ENCODE measurements at places on chromosomes 3 and 15. TPM values are rescaled to one million over a fixed set of nuclear protein-coding genes. Genes with fewer than 3 reads are reported as not detected.

Gene RBMS3
- total RNA-seq = 6.8 TPM

Gene SST
- total RNA-seq = not detected

Gene IMPG2
- 0.14 TPM for total RNA-seq

Gene TMEM212
- not detected for total RNA-seq

Gene SLC24A1
- 8.0 TPM for total RNA-seq

Gene ACKR2
- total RNA-seq = 1.6 TPM

Gene KCNMB2
- total RNA-seq = not detected

Gene CAV3
- total RNA-seq = not detected

Gene GOLIM4
- total RNA-seq = 21.9 TPM

Gene PEX11A
- 8.9 TPM for total RNA-seq

Gene SRGAP3
- 11.3 TPM for total RNA-seq

Gene TGM4
- total RNA-seq = 0.34 TPM

Gene IREB2
- total RNA-seq = 17.8 TPM

Gene CCDC39
- total RNA-seq = under 0.01 TPM

Gene PTH1R
- not detected for total RNA-seq

Gene CCR1
- total RNA-seq = not detected

Gene TFRC
- total RNA-seq = 166 TPM

Gene AP2M1
- total RNA-seq = 294 TPM

Gene ITIH1
- total RNA-seq = not detected

Gene P2RY12
- not detected for total RNA-seq

Gene ZNF80
- total RNA-seq = not detected

Gene COL8A1
- 4.0 TPM for total RNA-seq

Gene ANKRD63
- total RNA-seq = not detected

Gene SPCS1
- 56.8 TPM for total RNA-seq

Gene RTP3
- not detected for total RNA-seq

Gene COL6A5
- total RNA-seq = not detected

Gene SLMAP
- 144 TPM for total RNA-seq

Gene QTRT2
- 36.7 TPM for total RNA-seq

Gene RHOV
- total RNA-seq = 6.2 TPM

Gene FRMD4B
- total RNA-seq = 70.1 TPM

Gene CHRFAM7A
- total RNA-seq = 0.36 TPM

Gene CSTA
- total RNA-seq = 450 TPM

Gene SLC24A5
- not detected for total RNA-seq

Measured in nasal cavity respiratory epithelium epithelial cell of viscerocranial mucosa (primary cell).